ENCODE measurements at places on chromosomes 4 and X.

GRCh38 chr4:632196-632790 lies 6.9 kb downstream of the PDE6B start:
- no peak for DNase-seq

DNA sequence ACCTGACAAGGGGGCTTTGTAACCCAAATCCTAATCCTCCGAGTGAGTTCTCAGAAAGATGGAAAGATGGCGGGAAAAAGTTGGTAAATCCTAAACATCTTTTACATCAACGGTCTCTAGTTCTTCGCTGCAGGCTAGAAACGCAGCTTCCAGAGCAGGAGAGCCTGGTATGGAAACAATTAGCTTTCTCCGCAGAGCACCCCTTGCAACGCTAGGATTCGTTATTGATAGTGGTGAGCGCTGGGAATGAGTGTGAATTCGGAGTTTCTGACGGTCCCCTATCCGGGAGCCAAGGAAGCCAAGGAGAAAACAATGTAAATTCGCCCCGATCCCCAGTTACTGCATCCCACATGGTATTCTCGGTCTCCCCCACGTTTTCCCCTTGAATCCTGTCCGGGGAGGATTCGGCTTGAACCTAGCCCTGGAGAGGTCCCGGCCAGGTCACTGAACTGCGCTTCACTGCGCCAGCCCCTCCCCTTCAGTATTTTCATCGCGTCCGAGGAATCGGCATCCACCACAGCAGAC lies 4.7 kb upstream of the NEUROG2 start:
- no peak for DNase-seq

GRCh38 chrX:118519411-118520215 lies 24.0 kb downstream of the DOCK11 start:
- no peak for DNase-seq

GRCh38 chrX:141375011-141375760 lies 132.9 kb upstream of the SPANXC start:
- DNase-seq, result no peak

- DNase-seq, result no peak
Measured at GRCh38 chr4:116531870-116532269, 553.5 kb downstream of the TRAM1L1 start.

DNA sequence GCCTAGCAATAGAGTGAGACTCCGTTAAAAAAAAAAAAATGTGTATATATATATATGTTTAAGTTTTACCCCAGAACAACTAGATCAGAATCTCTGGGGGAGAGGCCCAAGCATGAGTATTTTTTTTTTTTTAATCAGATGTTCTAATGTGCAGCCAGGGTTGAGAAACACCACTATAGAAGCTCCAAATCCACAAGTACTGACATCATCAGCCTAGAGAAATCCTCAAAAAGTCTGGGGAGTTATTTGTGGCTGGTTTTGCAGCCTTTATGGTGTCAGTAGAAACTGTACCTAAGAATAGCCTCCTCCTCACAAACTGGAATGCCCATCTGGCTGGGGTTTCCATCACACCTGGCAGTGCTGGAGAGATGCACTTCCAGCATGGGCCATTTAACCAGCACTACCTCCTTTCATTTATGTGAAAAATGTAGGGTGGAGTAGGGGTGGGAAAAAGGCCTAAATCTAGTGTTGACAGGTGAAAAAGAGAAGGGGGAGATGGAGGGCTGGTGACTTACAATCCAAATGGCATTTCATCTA lies 93.5 kb downstream of the CBLL2 start:
- DNase-seq, result no peak

DNA sequence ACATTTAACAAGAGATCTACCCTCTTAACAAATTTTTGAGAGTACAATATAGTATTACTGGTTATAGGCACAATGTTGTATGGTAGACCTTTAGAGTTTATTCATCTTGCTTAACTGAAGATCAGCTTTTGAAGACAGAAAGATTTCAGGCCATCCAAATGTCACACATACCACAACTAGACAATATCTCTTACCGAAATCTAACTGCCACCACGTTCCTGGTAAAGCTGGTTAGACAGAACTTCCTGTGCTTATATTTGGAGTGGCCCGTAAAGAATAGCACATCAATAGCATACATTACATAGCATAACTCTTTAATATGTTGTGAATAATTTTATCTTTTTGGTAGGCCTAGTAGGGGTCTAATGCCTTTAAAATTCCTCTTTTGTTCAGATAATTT lies 29.8 kb upstream of the ARHGEF6 start:
- DNase-seq, result no peak

DNA sequence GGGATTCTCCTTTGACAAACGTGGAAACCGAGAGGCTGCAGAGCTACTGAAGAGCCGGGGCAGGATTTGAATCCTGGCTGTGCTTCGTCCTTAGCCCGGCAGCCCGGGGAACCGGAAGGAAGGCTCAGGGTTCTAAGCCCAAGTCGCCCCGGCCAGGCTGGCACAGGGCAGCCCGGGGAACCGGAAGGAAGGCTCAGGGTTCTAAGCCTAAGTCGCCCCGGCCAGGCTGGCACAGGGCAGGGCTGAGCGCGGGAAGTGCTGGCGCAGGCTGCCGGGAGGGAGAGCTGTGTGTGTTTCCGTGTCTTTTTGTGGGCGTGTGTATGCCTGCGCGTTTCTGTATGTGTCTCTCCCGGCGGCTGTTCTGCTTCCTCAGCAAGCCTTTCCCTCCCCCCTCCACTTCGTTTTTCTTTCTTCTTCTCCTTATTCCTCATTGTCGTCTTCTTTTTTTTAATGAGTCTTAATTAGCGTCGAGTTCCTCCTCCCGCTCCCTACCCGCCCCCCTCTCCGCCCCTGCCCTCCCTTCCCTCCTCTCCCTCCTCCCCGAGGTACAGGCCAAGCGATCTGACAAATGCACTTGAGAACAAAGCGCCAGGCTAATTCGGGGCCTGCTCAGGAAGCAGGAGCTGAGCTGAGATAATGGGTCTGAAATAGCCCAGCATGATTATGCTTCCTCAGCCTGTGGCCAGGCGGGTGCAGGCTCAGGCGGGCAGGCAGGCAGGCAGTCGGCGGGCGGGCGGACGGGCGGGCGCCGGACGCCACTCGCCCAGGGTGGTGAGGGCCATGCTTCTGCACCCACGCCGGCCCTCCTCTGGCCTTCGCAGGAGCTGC lies 65.9 kb downstream of the EFNB1 start:
- no peak for DNase-seq

DNA sequence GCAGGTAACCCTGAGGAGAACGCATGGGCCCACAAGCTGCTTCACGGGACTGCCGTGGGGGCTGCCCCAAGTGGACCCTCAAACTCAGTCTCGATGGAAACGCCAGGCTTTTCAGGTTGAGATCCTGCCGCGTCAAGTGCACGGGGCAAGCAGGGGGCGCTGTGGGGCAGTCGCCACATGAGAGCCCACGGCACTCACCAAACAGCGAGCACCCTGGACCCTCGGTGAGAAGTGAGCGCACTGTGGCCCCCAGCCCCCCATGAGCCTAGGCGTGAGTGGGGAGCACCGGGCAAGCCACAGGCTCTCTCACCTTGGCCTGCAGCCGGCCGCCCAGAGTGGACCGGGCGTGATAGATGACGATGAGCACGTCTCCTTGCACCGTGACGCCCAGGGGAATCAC lies 50.9 kb upstream of the CPLX1 start:
- DNase-seq, result no peak

DNA sequence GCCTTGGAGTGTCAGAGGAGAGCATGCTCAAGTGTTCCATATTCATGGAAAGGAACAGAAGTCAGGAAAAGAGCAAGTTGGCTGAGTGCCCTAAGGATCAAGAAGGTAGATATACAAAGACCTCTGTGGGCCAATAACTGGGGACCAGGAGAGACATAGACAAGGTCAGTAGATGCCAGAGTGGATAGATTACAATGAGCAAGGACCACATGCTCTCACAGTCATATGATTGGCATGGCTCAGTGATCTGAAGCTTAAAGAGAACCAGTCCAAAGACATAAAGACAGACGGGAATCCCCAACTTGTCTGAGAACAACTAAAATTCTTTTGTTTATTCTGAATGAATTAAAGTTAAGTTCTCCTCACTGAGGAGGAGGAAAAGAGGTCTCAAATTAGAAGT lies 289.7 kb downstream of the HS3ST1 start:
- DNase-seq, result no peak

- DNase-seq, result no peak
Measured at GRCh38 chrX:150572206-150572605, 3.8 kb downstream of the MTM1 start.

GRCh38 chr4:184142121-184143000 lies 75.3 kb downstream of the ENPP6 start:
- DNase-seq, result no peak

GRCh38 chr4:1668488-1668840 lies 15.6 kb downstream of the FAM53A start:
- DNase-seq, result no peak

DNA sequence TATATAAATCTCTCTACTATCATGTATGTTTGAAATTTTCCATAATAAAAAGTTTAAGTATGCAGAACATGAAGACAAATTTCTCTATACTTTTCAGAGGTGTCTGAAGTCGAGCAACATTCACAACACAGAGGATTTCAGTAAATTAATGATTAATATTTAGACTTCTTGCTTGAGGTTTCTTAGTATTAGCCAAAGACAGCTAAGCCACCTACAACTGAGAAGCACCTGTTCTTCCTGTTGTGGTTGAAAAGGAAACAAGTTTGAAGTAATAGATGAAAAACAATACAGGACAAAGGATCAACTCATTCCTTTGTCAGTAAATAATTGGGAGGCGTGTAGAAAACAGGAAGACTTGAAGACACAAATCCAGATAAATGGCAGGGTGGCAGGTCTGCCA lies 21.1 kb downstream of the SCML1 start:
- DNase-seq, result no peak

DNA sequence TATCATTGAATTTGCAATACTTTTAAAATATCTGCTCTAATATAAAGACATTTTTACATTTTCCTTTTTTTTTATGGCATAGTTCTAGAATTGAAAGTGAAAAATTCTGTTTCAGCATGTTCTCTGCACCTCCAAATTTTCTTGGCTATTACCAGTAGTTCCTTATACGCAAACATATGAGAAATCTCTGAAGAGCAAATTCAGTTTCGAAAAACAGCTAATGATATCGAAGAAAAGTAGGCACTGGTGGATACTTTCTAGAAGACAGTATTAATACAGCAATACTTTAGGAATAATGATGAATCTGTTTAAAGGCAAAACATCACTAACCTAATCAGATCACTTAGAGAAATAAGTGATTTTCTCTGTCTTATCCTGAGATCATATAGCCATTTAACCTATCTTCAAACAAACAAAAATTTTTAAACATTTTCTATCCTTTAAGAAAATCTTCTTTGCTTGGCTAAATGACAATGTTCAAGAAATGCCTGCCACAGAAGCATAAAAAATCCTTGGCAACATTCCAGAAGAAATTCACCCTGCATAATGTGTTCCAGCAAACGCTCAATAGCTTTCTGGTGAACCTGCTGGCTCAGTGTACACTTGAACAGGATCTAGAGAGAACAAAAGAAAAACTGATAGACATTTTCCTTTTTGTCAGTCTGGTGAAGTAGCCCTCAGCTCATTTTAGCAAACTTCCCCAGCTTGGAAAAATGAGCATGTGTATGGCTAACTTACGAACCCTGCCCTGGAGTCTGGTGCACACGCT lies 51.2 kb upstream of the KLF3 start:
- no peak for DNase-seq

DNA sequence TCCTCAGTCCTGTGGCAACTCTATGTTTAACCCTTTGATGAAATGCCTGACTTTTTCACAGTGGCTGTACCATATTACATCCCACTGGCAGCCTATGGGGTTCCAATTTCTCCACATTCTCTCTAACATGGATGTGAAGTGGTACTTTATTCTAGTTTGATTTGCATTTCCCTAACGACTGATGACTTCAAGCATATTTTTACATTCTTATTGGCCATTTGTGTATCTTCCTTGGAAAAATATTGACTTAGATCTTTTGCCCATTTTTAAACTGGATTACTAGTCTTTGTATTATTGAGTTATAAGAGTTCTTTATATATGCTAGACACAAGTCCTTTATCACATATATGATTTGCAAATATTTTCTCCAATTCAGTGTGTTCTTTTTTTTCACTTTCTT lies 2.1 kb upstream of the RAB39B start:
- DNase-seq, result no peak

GRCh38 chr4:185217408-185217975 lies 8.1 kb downstream of the SNX25 start:
- DNase-seq, result no peak

- DNase-seq, result no peak
Measured at GRCh38 chr4:68655764-68656444, 14.5 kb downstream of the UGT2B15 start.

DNA sequence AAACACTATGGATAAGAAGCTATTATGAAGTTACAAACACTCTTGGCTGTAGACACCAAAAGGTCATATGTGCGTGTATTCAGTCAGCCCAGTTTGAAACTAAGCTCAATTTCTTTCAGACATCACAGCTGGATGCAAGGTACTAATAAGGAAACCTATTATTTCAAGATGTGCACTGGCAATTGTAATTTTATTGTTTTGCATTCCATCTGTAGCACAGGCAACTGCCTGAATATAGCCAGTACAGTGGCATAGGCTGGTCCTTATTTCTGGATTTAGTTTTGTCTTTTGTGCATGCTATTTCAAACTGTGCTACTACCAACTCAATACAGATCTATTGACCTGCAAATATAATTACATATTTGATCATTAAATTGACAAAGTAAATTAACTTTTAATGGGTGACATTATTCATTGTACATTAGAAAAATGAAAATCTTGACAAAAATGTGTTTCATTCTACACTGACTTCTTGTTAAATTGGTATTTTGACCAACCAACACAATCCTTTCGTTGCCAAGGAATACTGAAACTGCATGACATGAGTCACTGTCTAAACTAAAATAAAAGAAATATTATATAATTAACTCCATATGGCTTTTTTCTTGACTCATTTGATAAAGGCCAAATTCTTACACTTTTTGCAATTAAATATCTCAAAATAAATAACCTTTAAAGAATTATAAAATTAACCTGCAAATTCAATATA lies 594.3 kb upstream of the ADGRL3 start:
- DNase-seq, result no peak

GRCh38 chr4:176671532-176671931 lies 121.2 kb downstream of the VEGFC start:
- DNase-seq, result no peak

DNA sequence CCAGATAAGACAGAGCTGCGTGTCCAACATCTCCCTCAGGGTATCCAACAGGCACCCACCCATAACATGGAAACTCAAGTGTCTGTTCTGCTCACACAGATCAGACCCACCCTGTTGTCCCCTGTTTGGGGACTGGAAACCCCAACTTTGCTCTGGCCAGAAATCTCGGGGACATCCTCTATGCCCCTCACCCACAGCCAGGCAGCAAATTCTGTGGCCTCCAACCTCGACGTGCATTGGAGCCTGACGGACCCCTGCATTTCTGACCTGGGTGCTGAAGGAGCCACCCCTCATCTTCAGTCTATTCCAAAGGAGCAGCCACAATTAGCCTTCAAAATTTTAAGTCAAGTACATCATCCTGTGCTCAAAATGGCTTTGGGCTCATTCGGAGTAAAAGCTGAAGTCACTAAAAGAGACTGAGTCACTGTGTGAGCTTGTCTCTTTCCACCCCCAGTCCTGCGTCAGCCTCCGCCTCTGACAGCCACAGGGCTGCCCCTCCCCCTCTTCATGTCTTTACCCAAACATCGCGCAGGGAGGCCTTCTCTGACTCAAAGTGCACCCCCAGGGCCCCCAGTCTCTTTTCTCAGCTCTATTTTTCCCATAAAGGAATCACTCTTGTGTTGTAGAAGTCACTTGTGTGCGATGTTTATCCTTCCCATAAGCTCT lies 24.4 kb upstream of the PDE6B start:
- no peak for DNase-seq

Data from stimulated activated CD8-positive, alpha-beta memory T cell treated with anti-CD3 and anti-CD28 coated beads, Interleukin-4, amount 100 ng/mL, for 1 hour (primary cell).